ENCODE measurements at places on chromosomes 2 and 18.

DNA sequence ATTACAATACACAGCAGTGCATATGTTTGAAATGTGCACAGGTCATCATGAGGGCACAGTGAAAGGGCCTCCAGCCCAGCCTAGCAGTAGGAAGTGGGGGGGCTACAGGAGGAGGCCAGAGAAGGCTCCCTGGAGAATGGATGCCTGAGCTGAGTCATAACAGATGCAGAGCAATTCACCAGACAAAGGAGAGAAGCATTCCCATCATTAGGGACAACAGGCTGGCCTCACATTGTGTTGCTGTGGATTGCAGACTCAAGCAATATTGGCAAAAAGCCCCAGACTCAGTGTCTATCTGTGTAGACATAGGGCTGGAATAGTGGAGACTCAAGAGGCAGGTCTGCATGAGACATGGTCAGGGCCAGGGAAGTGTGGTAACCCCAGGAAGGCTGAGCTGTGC lies 329.9 kb downstream of the DLGAP1 start:
- DNase-seq, result peak; percentile 87

GRCh38 chr2:172119089-172119488 lies 16.4 kb upstream of the DLX2 start:
- DNase-seq, result no peak

- DNase-seq, result no peak
Measured at GRCh38 chr18:48917579-48918517, 32.9 kb downstream of the SMAD7 start.

DNA sequence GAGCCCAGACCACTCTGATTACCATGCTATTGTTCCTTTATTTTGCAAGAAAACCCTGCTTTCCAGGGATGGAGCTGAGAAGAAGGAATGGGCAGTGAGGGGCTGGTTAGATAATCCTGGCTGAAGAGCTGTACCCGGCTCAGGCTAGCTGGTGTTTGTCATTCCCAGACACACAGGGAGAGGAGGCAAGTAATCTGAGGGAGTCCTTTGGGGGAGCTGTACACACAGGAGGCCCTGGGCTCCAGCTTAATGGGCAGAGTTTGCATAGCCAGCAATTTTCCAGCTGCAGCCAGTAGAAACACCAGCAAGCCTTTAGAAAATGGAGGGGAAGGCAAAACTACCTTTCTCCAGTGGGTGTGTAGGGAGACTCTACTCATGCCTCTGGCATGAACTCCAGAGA lies 259.3 kb downstream of the SOX11 start:
- DNase-seq, result no peak

DNA sequence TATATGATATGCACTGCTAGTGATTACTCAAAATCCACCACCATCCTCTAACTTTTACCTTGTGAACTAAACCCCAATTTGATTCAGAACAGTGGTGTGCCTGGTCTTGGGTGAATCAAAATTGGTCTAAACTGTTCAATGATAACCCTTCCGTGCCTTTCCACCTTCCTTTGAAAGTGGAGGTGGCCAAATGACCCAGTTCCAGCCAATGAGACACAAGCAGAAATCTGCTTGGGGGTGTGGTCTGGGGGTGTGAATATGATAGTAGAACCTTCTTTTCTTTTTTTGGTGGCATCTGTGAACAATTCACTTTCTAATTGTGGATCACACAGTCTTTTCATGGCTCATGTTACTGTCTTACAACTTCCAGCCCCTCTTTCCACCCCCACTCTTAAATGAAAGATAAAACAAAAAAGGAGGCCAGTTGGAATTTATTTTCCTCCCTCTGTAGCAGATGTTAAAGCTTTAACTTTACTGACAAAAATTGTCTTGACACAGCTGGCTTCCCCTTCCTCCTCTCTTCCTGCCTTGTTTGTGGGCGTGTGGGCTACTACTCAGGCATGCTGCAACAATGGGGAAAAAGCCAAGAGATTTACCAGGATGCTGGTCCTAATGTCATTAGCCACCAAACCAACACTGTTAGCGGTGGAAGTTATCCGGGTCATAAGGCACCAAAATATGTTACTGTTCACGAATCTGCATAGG lies 58.8 kb upstream of the ANKRD44 start:
- no peak for DNase-seq

DNA sequence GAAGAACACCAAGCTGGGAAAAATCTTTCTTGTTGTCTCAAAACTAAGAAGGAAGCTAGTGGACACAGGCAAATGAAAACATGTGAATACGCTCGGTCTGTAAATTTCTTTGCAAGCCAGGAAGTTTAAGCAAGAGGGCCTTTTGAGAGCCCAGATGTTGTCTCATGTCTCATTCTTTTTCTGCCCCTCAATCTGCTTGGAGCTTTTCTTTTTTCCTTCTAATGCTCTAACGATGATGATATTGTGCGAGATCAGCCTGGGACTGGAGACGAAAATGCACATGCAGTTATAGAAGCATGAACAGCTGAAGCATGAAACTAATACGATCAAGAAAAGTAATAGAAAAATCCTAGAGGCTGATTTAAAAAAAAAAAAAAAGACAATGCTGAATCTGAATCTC lies 138.6 kb upstream of the CHAC2 start:
- DNase-seq, result no peak

DNA sequence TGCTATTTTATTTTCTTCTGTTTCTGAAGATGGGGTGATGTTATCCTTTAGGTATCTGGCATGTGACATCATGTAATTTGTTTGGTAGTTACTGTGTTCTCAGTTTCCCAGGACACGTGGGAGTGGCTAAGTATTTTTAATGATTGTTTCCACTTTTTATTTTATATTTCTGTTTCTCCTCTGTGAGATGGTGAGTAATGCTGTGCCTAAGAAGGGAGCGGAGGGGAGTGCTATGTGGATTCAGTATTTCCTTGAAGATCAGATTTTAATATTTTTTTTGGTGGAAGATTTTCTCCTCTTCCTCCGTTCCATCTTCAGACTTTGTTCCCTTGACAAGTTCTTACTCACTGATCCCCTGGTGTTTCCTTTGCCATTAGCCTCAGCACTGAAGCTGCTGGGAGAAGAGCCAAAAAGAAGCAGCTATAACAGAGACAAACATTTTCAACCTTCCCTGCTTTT lies 180.0 kb upstream of the MMADHC start:
- DNase-seq, result no peak

GRCh38 chr18:63062246-63062645 lies 257.3 kb downstream of the BCL2 start:
- DNase-seq, result no peak

DNA sequence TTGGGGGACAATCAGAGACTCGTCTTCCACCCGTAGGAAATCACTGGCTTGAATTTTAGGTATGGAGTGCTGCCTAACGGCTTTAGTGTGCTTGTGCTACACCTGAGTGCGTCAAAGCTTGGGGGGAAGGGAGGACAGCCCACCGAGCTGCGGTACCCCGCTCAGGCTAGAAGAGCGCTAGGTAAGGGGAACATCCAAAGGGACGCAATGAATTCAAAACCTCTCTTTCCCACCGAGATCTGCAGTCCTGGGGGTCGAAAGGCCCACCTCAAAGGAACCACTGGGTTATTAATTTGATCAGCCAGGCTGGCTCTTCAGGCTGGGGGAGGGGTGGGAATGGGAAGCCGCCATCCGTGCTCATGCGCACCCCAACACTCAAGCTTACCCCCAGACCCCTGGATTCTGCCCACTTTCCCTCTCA lies 2.7 kb downstream of the EPHA4 start:
- no peak for DNase-seq

- DNase-seq, result no peak
Measured at GRCh38 chr2:241897231-241897916, 27.8 kb downstream of the RTP5 start.

GRCh38 chr18:63725682-63726480 lies 23.1 kb downstream of the SERPINB11 start:
- DNase-seq, result no peak

DNA sequence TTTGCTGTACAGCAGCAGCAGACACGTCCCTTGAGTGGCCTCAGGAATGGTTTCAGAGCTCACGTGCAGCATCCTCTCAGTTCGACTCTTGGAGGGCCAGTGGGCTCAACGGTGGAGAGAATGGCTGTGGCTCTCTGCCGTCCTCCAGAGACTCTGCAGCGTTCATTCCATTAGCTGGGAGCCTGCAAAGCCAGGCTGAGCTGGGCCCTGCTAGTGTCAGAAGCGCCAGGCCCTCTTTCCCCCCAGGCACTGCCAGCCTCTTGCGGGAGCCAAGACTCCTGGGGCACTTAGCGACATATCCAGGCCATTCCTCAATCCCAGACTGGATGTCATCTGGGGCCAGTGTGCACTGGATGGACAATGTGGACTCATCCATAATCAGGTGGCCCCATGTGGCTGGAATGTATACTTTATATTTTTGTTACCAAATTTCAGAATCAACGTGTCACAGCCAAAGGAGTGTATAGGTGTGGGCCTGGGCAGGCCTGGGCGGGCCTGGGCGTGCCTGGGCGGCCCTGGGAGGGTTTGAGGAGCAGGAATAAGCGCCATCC lies 125.1 kb upstream of the EPAS1 start:
- DNase-seq, result no peak

DNA sequence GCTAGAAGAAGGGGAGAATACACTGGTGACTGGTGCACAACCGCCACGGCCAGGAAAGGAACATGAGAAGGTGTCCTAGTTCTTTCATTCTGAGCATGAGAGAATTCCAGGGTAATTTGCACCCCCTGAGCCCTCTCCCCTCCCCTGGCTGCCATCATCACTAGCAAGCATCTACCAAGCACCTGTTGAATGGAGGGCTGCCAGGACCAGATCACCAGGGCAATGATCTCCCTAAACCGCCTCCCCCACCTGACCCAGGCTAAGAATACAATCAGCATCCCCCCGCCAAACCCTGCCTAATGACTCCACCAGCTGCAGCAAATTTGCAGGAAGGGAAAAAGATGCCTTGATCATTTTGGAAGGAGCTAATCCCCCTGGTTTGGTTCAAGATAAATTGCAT lies 100.2 kb downstream of the STPG4 start:
- DNase-seq, result no peak

DNA sequence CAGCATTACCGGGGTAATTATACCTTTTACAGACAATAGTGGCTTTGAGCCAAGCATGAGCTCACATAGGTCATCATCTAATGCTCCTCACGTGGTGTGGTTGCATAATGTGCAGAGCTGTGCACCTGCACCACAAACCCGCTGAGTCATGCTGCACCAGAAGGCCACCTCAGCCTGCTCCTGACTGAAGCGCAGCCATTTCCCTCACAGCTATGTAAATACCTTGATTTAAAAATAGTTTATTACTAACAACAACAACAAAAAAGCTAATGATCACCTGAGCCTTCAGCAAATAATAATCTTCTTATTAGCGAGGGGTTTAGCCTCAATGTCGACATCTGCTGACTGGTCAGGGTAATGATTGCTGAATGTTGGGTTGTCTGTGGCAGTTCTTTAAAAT lies 238.8 kb downstream of the MBD5 start:
- no peak for DNase-seq

DNA sequence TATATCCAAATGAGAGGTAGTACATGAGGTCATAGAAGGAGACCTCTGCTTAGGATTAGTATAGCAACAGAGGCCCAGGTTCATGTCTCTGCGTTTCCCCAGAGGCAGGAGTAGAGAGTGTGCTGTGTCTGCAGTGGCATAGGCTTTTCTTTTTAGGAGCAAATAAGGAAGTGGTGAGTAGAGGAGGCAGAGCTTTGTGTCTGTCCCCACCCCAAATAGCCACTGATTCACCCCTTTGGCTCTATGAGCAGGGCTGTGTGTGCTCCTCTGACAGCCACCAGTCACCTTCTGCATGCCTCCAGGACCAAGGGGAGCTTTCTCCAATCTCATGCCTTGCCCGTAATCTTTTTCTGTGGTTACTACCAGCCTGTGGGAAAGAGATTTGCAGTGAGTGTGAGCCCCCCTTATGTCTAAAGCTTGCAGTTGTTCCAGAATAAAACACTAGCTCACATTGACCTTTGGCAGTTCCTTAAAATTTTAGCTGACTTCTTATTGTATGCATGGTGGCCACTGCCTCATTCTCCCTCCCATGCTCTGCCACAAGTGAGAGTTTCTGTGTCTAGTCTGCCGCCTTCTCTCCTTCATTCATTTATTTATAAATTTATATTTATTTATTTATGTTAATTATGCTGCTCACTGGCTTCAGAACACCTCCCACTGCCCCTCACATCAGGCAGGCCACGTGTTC lies 23.5 kb upstream of the ELAC1 start:
- DNase-seq, result no peak

DNA sequence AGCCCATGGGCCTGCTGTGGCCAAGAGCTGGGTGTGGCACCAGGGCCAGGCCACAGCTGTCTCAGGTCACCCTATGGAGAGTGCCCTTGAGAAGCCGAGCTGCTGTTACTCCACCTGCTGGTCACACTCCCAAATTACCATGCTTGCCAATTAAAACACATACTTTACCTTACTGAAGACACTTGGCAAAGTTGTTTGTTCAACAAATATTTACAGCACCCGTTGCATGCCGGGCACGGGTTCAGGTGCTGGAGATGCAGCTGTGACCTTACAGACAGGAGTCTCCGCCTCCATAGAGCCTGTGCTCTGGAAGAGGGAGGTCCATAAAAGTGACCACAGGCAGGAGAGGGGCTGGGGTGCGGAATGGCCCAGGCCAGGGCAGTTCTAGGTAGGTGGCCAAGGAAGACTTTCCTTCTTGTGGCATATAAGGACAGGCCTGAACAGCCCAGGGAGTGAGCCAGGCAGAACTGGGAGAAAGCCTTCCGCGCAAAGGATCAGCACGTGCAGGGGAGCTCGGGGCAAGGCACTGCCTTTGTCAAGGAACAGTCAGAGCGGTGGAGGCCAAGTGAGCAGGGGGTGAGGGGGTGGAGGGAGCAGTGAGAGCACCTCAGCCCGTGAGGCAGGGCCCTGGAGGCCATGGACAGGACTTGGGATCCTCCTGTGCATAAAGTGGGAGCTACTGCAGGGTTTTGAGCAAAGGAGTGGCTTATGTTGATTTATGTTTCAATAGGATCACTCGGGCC lies 23.6 kb upstream of the RBM44 start:
- DNase-seq, result peak; percentile 56

DNA sequence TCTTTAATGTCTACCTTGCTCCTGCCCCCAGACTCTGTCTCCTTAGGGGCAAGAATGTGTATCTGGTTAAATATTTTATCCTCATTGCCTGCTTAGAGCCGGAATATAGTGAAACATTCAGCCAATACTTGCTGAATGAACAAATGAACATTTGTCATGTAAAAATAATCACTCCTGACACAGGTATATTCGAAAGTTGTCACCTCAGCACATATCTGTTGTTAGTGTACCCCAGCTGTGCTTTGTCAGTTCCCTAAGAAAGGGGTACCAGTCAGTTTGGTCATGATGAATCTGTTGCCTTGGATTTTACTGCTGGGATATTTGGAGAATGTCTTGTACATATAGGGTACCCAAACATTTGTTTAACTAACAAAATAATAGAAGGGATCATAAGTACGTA lies 77.0 kb upstream of the PROKR1 start:
- no peak for DNase-seq

DNA sequence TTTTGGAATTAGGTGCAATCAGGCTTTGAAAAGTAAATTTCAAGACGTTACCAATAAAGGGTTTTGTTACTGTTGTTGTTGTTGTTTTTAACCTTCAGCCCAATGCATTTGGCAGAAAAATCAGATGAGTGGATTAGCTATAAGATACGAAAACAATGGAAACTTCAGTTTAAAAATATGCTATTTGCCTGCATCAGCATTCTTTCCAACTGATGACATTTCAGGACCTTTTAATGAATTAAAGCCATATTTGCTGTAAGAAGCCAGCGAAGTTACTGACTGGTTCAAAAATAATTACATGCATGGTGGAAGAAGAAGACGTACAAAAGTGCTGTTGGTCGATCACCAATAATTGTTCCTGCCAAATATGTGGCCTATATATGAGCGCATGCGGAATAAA lies 639.3 kb upstream of the SOX11 start:
- DNase-seq, result no peak

Data from kidney capillary endothelial cell (primary cell).